NCI-H2081 treated with DMSO at 0.1 percent for 48 hours (cell line): ENCODE measurements at places on chromosomes 2 and 18.

DNA sequence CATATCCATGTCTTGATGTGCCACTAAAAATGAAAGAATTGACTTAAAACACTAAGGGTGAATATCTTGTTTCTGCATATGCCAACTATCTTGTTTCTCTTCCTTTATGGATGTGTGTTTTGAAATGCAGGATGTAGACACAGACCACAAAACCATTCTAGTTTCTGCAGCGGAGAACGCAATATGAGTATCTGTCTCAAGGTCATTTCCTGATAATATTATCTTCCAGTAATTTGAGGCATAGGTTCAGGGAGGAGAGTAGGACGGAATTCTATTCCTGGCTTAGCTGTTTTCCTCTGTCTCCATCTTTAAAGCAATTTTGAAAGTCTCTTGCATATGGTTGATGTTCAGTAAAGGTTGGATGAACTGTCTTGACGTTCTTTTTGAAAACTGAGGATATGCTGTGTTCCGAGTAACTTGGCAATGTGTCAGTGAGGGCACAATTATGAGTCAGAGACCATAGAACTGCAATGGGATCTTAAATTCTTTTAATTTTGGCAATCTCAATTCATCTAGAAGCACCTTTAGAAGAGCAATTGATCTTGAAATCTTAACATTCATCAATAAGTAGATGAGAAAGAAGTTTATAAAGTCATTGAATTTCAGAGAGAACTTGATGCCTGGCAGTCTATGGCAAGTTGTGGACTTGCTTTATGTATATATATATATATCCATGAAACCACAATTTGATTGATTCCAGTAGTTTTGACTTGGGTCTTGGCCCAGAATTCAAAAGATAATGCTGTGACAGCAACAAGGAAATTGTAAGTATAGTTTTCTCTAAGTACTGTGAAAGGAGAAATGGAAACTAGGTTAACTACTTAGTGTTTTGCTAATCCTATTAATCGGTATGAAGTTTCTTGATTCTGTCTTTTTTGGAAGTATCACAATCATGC, 24.8 kb downstream of the RAB27B start:
- no peak for DNase-seq

DNA sequence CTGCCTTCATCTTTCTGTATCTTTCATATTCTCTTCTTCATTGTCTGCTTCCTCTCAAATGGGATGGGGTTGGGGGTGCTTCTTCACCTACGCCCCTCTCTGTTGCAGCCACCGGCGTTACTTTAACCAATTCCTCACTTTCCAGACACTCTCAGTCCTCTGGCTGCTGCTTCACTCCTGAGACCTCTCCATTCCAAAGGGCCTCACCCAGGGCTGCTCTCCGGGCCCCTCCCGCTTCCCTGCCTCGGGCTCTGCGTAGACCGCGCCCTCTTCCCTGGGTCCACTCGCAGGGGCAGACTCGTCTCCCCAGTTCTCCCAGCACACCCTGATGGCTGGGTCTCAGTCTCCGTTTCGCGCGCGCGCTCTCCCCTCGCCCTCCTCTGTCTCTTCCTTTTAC, 926 bp downstream of the SERPINB8 start:
- DNase-seq, result no peak

DNA sequence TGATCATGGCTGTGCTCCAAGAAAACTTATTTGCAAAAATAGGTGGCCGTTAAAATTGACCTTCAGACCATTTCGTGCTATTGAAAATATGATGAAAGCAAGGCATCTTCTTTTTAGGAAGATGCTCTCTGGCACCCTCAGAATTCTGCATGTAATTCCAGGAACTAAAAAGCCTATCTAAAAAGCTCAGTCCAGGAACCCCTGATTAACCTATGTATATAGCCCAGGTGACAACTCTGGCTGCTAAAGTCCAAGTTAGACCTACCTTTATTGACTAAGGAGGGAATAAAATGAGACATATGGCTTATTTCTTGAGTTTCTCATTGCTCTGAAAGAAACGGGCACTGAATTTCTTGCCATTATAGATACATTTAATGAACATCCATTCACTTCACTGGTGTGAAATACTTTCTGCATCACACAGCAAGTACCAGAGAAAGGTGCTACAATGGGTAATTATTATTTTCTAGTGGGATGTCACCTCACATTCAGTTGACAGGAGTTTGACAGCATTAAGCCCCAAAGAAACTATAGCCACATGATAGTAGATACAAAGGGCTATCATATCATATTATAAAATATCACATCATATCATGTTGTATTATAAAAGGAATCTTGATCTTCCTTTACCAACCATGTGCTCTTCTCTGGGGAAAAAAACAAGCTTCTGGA, 83.8 kb downstream of the EPHA4 start:
- no peak for DNase-seq

GRCh38 chr2:128753321-128753720, 434.7 kb upstream of the HS6ST1 start:
- no peak for DNase-seq

- DNase-seq, result no peak
Measured at GRCh38 chr2:19659024-19659792, 242.6 kb downstream of the TTC32 start.

- DNase-seq, result no peak
Measured at GRCh38 chr2:188028739-188029138, 262.9 kb upstream of the GULP1 start.

GRCh38 chr2:10137053-10137843, 14.7 kb downstream of the RRM2 start:
- DNase-seq, result no peak

DNA sequence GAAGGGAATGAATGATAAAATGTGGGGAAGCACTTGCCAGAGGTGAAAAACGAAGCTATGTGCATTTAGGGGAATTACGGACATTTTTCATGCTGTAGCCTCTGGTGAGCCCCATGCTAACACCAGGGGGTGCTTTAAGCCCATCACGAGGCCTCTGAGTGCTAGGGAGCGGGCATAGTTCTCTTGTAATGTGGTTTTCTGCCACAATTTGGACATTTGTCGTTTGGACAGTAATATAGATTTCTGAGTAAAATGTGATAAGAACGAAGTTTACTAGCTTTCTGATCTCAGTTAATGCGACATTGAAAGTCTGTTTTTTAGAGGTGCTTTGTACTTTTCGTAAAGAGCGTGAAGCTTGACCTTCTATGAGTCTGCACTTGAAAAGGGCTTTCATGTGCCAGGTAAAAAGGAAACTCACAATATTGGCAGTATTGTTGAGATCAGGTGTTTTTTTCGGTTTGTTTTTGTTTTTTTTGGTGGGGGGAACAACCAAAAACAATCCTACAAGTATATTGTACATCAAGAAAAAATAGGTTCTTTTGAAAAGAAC, 50.6 kb downstream of the TRAF3IP1 start:
- no peak for DNase-seq

- no peak for DNase-seq
Measured at GRCh38 chr2:232113821-232114220, 152.3 kb downstream of the DIS3L2 start.

DNA sequence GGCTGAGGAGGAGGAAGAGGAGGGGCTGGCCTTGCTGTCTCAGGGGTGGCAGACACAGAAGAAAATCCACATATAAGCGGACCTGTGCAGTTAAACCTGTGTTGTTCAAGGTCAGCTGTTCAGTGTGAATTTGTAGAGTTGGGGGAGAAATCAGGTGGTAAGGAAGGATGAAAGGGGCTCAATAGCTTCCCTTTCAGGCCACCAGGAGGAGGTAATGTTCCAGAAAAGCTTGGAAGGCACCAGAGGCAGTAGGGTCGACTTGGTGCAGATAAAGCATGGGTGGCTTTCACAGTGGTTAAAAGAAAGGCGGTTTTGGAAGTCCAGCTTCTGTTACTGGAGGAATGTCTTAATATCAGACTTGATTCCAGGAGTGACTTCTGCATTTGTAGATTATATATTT, 167.4 kb downstream of the THSD7B start:
- no peak for DNase-seq

DNA sequence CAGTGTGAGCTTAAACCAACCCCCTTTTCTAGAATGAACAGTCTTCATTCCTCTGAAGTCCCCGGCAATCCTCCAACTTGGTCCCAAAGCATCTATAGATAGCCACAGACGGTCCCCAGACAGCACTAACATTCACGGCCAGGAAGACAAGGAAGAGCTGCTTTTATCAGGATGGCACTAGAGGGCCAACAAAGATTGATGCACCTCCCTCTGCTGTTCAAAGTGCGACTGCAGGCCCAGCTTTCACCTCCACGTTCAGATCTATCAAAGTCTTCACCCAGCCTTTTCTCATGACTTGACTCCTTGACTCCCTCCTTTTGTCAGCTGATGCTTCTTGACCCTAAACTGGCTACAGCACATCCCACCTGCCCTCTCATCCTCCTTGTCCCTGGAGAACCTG, 54.3 kb downstream of the RNF152 start:
- DNase-seq, result no peak

GRCh38 chr2:233531955-233532354, 34.6 kb downstream of the USP40 start:
- DNase-seq, result no peak

DNA sequence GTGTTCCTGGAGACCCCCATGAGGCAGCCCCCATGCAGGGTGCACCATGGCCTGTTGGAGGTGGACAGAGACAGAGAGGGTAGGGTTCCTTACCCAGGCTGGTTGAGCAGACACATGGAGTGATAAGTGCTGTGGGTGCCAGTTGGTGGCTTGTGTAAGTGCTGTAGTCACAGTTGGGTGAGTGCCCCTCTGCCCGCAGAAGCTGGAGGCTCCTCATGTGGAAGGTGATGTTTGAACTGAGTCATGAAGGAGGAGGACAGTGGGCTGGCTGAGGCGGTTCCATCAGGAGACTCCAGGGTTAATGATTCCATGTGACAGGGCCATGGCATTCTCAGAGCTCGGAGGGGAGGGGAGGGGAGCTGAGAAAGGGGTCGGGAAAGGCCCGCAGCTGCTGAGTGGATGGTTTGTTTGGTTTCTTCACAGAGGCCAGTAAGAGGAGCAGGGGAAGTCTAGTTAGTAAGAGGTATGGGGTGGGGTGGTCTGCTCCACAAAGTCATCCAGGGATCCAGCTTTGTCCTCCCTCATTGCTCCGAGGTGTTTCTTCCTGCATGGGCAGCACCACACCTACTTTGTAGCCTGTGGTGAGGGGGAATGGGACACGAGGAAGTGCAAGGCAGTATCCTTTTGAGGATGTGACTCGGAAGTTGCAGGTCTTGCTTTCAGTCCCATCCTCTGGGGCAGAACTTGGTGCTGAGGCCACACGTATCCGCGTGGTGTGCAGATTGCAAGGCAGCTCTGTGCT, 13.6 kb downstream of the IMPA2 start:
- DNase-seq, result no peak

DNA sequence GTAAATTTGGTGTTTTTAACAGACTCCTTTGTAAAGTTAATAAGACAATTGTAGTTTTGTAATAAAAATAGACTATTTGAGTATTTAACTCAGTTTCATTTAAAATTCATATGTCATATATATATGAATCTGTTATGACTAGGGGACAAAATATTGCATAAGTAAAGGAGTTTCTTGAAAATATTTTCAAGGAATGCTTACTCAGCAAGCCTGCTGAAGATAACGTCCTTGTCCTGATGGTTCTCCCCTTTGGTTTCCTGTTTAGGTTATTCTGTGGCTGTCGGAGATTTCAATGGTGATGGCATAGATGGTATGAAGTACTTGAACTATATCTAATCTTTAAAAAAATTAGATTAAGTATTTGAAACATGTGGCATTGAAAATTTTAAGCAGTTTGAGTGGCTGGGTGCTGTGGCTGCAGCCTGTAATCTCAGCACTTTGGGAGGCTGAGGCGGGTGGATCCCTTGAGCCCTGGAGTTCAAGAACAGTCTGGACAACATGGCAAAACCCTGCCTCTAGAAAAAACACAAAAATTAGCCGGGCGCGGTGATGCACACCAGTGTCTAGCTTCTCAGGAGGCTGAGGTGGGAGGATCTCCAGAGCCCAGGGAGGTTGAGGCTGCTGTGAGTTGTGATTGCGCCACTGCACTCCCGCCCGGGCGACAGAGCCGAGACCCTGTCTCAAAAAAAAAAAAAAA, 47.1 kb downstream of the ITGAV start:
- no peak for DNase-seq

GRCh38 chr2:157191186-157191585, 66.3 kb upstream of the GALNT5 start:
- DNase-seq, result no peak

GRCh38 chr2:176136374-176137251, 7.1 kb downstream of the HOXD8 start:
- DNase-seq, result no peak
